GM23338 (cell line): ENCODE measurements at places on chromosomes 16 and 17. TPM values are rescaled to one million over a fixed set of nuclear protein-coding genes. Genes with fewer than 3 reads are reported as not detected.

DNA sequence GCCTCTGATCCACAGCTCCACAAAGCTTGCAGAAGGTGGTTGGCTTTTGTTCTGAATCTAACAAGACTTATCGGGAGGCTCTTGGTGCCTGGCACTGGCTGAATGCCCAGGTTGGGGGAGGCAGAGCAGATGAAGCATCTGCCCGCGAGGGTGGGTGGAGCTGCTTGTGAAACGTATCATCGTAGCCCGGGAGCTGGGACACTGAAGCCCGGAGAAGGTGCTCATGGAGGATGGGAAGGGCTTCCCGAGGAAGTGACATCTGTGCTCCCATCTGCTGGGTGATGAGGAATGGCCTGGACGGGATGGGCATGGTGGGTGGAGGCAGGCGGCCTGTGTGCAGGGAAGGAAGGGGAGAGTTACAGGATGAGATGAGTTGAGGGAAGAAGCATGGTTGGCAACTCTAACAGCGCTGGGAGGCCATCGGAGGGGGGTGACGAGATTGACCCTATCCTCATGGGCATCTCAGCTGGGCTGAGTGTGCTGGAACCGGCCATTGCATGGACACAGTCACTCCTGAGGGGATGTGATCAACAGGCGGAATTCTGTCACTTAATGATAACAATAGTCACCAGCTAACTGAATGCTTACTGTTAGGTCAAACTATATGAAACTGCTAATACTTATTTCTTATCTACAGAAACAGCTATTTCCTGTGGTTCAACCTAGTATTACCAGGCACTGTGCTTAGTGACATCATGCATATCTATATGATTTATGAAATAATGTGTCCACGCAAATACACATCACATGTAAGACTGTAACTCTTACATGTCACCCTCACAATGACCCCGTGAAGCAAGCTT is 102.7 kb downstream of the ABCC6 start:
- peaks cover 46% of the 10 kb centered on the region for H3K36me3 ChIP-seq
- H3K27ac ChIP-seq: no peak overlapping the region
- DNase-seq: no peak
- H3K4me3 ChIP-seq: no peak overlapping the region
- H3K27me3 ChIP-seq: no peaks in the 10 kb centered on the region

GRCh38 chr16:27245276-27246172 is 23.0 kb downstream of the NSMCE1 start:
- DNase-seq: no peak
- peaks cover 10% of the 10 kb centered on the region for H3K4me1 ChIP-seq
- no peak overlapping the region for H3K27ac ChIP-seq
- no peaks in the 10 kb centered on the region for H3K27me3 ChIP-seq

GRCh38 chr16:24929409-24929808 is 83.6 kb downstream of the SLC5A11 start:
- H3K4me1 ChIP-seq: no peaks in the 10 kb centered on the region
- no peak overlapping the region for H3K27ac ChIP-seq
- no peak for DNase-seq
- H3K4me3 ChIP-seq: no peak overlapping the region
- H3K36me3 ChIP-seq: no peaks in the 10 kb centered on the region; the same call in none of the 2 replicates

DNA sequence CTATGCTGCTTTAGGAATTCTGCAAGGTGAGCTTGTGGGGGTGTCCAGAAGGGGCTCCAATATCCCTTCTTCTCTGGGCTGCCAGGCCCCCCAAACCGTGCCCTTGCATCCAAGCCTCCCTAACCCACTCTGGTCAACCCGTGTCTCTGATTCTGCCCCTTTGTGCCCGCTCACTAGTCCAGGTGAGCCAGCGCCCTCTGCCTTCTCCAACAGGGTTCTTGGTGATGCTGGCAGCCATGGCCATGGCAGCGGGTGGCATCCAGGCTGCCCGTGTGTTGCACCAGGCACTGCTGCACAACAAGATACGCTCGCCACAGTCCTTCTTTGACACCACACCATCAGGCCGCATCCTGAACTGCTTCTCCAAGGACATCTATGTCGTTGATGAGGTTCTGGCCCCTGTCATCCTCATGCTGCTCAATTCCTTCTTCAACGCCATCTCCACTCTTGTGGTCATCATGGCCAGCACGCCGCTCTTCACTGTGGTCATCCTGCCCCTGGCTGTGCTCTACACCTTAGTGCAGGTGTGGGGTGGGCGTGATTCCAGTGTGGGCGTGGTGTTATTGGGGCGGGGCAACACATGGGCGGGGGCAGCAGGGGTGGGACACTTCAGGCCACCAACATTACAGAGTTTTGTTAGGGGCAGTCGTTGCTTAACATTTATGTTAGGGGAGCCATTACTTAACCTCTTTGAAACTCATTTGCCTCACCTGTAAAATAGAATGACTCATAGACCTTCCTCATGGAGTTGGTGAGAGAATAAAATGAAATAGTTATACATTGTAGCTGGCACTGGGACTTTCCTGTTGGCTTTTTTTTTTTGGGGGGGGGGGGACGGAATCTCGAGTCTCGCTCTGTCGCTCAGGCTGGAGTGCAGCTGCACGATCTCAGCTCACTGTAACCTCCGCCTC is 31.4 kb downstream of the ANKRD40 start:
- no peaks in the 10 kb centered on the region for H3K27me3 ChIP-seq
- DNase-seq: no peak
- H3K27ac ChIP-seq: no peak overlapping the region
- no peaks in the 10 kb centered on the region for H3K4me1 ChIP-seq
- H3K4me3 ChIP-seq: no peak overlapping the region

DNA sequence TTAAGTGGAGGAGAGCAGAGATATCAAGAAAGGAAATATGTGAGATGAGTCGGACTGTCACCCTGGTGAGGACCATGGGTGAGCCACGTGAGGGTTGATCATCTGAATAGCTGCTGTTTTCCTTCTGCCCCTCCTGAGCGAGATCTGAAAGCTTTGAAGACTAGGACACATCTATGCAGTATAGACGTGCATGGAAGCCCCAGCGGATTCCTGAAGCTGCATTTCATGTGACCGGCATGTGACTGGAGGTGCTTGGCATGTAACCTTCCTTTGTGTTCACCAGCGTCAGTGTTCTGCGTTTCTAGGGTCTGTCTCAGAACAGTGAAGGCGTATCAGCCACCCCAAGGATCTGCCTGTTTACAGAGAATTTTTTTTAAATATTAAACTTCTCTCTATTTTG is 75.1 kb downstream of the MSI2 start:
- 0 out of 2 replicates have a peak, but pooled peaks cover 2% of the 10 kb centered on the region for H3K4me1 ChIP-seq
- H3K27ac ChIP-seq: no peak overlapping the region
- DNase-seq: no peak
- H3K27me3 ChIP-seq: no peaks in the 10 kb centered on the region

DNA sequence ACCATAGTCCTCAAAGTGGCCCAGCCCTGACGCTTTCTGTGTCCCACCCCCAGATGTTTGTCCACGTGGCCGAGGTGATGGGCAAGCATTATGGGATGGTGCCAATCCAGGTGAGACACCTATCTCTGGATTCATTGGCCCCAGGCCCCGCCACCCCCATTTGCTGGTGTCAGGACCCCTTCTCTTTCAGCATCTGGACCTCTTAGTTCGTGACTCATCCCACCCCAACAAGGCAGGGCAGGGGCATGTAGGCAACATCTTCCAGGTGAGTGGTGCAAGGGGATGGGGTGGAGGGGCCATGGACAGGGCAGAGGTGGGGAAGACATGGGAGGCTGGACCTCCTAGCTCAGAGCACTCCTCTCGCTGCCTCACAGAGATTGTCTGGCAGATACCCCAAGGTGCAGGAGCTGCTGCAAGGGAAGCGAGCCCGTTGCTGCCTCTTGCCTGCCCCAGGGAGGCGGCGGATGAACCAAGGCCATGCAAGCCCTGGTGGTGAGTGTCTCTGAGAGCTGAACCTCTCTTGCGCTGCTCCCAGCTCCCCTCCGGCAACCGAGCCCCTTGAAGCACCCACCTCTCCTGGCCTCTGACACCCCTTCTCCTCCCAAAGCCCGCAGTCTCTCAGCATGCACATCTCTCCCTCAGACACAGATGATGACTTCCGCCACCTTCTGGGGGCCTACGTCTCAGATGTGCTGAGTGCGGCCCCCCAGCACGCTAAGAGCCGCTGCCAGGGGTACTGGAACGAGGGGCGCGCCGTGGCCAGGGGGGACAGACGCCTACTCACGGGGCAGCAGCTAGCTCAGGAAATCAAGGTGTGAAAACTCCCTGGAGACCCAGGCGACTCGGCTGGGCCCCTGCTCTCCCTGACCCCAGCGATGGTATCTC is 3.6 kb downstream of the RNF112 start:
- no peak overlapping the region for H3K4me3 ChIP-seq
- peaks cover 15% of the 10 kb centered on the region for H3K4me1 ChIP-seq
- H3K27me3 ChIP-seq: no peaks in the 10 kb centered on the region
- no peaks in the 10 kb centered on the region for H3K36me3 ChIP-seq

DNA sequence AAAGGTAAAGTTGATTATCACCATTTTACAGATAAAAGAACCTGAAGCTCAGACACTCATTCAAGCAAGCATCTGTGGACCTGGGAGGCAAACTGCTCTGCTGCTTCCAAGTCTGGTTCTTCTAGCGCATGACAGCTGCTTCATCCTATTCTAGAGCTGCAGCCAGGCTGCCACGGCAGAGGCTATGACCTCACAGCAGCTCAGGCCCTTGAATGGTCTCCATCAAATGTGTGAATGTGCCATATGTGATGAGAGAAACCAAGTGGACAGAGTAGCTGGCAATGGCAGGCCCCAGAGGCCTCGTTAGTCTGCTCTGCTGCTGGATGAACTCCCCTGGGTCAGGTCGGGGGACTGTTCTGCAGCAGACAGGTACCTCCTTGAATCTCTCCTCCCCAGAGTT is 30.7 kb upstream of the FOXJ1 start:
- H3K27me3 ChIP-seq: no peaks in the 10 kb centered on the region
- no peak for DNase-seq
- H3K27ac ChIP-seq: no peak overlapping the region
- H3K36me3 ChIP-seq: no peaks in the 10 kb centered on the region
- no peak overlapping the region for H3K4me3 ChIP-seq

DNA sequence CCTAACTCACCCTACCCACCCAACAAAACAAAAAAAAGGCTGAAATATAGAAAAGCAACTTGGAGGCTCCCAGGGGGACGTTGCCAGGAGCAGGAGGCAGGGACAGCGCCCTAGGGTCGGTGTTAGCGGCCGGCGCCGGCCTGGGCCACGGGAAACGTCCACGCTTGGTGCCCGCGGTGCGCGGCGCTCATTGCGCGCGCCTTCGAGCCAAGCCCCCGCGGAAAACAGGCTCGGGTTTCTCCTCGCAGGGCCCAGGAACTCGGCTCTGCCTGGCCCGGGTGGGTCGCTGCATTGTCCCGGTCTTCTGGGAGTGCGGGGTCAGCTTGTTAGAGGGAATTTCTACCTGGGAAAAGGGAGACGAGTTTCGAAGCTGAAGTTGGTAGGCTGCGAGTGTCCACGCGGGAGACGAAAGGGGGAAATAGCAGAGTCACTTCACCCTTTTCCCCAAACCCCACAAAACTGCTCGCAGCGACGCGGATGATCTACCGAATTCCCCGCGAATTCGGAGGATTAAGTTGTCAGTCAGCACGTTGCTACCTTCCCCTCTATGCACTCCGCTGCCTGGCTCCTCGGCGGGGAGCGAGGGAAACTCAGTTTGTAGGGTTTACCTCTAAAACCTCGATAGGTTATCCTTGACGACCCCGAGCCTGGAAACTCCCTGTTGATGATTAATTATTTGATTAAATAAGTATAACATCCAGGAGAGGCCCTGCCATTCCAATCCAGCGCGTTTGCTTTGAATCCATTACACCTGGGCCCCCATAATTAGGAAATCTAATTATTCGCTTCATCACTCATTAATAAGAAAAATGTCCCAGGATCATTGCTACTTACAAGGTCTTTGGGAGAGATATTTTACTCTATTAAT is 751 bp upstream of the FOXC2 start:
- peak overlapping the region; percentile 49 for H3K4me3 ChIP-seq
- no peaks in the 10 kb centered on the region for H3K36me3 ChIP-seq
- DNase-seq: peak; percentile 67
- H3K27ac ChIP-seq: no peak overlapping the region

DNA sequence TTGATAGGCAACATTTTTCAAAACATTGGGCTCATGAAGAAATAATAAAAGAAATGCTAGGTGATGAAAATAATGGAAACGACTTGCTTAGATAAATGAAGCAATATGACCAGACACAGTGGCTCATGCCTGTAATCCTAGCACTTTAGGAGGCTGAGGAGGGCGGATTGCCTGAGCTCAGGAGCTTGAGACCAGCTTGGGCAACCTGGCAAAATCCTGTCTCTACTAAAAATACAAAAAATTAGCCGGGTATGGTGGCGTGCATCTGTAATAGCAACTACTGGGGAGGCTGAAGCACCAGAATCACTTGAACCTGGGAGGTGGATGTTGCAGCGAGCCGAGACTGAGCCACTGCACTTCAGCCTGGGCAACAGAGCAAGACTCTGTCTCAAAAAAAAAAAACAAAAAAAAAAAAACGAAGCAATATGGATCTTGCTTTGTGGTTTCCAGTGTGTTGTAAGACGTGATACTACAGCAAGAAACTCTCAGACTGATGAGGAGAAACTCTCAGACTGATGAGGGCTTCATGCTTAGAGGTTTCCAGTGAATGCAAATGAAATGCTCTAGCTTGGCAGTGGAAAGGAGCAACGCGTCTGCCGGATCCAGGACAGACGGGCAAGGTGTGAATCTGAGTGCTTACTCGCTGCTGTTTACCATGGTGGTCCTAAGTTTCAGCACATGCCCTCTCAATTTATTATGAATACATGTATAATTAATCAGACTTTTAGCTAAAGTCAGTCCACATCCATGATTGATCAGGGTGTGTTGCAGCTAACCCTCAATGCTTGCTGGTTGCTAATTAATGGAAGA is 11.5 kb upstream of the IGF2BP1 start:
- DNase-seq: no peak
- no peak overlapping the region for H3K4me3 ChIP-seq
- no peaks in the 10 kb centered on the region for H3K36me3 ChIP-seq
- H3K4me1 ChIP-seq: peaks cover 9% of the 10 kb centered on the region; the same call in 1 of the 2 replicates
- no peak overlapping the region for H3K27ac ChIP-seq

GRCh38 chr16:23837553-23838308 is 1.9 kb downstream of the PRKCB start:
- H3K27ac ChIP-seq: no peak overlapping the region
- no peaks in the 10 kb centered on the region for H3K36me3 ChIP-seq
- peaks cover 43% of the 10 kb centered on the region for H3K27me3 ChIP-seq
- peaks cover 13% of the 10 kb centered on the region for H3K4me1 ChIP-seq

- H3K27me3 ChIP-seq: no peaks in the 10 kb centered on the region
- H3K36me3 ChIP-seq: no peaks in the 10 kb centered on the region
- H3K4me3 ChIP-seq: no peak overlapping the region
- no peak for DNase-seq
- no peak overlapping the region for H3K27ac ChIP-seq
- 0 out of 2 replicates have a peak, but pooled peaks cover 5% of the 10 kb centered on the region for H3K4me1 ChIP-seq
Measured at GRCh38 chr17:77873500-77874302, 84.8 kb upstream of the TNRC6C start.

- no peaks in the 10 kb centered on the region for H3K27me3 ChIP-seq
- no peak overlapping the region for H3K4me3 ChIP-seq
- H3K27ac ChIP-seq: no peak overlapping the region
- no peaks in the 10 kb centered on the region for H3K4me1 ChIP-seq
- no peaks in the 10 kb centered on the region; the same call in 1 of the 2 replicates for H3K36me3 ChIP-seq
Measured at GRCh38 chr16:1794908-1795666, 1.6 kb upstream of the IGFALS start.

The SEPTIN12 gene
- not detected in 2 replicates for polyA plus RNA-seq

The PPY gene
- polyA plus RNA-seq: 0.94 TPM in 1 of 2 replicates, not detected in the other

The GRAPL gene
- not detected in 2 replicates for polyA plus RNA-seq

The ARHGDIG gene
- 0.24 and 0.78 TPM in 2 replicates for polyA plus RNA-seq

The CSH1 gene
- polyA plus RNA-seq: 0.68 TPM in 1 of 2 replicates, not detected in the other
